ENCODE measurements at places on chromosomes 2 and 18.

DNA sequence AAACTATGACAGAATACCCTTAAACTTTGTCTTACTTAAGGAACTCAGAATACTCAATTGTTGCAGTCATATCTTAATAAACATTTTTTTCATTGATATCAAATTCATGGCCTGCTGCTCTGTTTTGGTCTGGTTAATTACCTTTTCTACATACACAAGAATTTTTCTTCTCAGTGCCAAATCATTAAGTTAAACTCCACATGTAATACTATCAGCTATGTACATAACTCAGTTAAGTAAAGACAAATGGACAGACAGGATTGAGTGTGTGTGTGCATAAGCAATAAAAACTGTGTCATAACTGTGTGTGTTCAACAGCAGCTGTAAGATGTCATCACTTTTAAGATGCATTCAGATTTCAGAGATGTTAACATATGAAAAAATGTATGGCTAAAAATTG, 34.4 kb downstream of the VRK2 start:
- no peaks in the 10 kb centered on the region for H3K27me3 ChIP-seq
- no peak overlapping the region for H3K27ac ChIP-seq
- no peaks in the 10 kb centered on the region for H3K4me1 ChIP-seq
- no peak for DNase-seq

GRCh38 chr2:2834105-2834504, 503.0 kb upstream of the MYT1L start:
- DNase-seq = no peak
- no peak overlapping the region for H3K27ac ChIP-seq
- H3K27me3 ChIP-seq = no peaks in the 10 kb centered on the region
- no peaks in the 10 kb centered on the region for H3K36me3 ChIP-seq
- no peak overlapping the region for H3K4me3 ChIP-seq

GRCh38 chr2:237156857-237157779, 71.4 kb downstream of the COPS8 start:
- no peak for DNase-seq
- no peak overlapping the region for H3K27ac ChIP-seq
- no peaks in the 10 kb centered on the region for H3K36me3 ChIP-seq
- H3K27me3 ChIP-seq = no peaks in the 10 kb centered on the region

DNA sequence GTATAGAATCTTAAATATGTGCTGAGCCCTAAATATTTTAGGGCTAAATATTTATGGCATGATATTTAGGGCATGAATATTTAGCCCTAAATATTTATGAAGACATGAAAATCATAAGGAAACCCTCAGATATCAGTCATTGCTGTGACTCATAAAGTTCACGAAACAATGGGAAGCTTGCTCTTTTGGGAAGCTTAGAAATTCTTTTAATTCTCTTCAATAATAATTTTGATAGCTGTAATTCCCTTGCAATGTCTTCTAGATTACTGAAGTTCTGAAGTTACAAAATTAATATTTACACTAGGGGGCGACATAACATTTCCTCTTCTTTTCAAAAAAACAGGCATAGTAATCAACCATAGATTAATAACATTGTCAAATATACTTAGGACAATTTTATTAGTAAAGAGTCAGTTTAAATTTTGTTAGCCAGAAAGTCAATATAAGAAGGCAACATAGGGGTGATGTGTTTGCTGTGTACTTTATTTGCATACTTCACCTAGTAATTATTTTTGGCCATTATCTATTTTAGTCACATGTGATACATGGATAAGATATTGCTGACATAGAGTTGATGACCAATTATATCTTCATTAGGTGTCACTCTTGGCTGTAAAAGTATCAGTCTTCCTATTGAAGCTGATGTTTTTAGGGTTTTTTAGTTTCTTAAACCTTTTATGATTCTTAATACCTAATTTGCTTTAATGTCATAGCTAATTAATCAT, 13.2 kb downstream of the ZNF804A start:
- no peaks in the 10 kb centered on the region for H3K36me3 ChIP-seq
- H3K4me3 ChIP-seq = no peak overlapping the region
- no peak for DNase-seq
- H3K27me3 ChIP-seq = no peaks in the 10 kb centered on the region

DNA sequence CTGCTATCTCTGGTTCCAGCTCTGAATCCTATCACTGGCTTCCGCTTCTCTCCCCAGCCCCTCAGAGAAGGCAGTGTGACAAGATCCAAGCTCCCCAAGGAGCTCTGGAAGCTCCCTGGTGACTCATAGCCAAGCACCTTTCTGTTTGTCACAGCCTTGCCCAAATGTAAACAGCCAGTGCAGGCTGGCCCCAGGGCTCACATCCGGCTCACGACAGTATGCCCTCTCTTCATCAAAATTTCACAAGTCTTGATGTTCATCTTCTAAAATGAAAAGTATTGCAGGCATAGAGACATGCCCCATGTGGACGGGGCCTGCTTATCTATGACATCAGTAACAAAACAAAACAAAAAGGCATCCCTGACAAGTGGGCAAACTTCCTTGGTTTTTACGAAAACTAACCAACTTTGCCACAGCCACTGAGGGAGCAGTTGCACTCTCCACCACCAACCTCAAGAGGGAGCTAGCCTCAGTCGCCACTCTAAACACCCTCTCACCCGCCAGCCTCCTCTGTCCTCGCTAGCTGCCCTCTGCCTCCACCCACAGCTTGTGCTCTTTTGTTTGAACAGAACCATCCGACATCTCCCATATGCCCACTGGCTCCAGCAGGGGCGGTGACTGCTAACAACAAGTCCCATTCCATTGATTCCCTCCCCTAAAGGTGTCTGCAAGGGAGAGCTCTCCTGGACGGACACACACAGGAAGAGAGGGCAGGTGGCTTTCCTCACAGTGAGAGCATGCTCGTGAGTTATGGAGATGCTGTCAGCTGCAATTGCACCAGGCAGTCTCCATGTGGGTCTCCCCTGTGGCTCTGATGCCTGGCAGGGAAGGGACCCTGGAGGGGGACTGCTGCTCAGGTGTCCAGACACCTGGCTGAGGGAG, 71.0 kb upstream of the DAPL1 start:
- no peak overlapping the region for H3K4me3 ChIP-seq
- H3K27ac ChIP-seq = no peak overlapping the region
- no peaks in the 10 kb centered on the region for H3K27me3 ChIP-seq
- no peak for DNase-seq
- H3K36me3 ChIP-seq = no peaks in the 10 kb centered on the region
- H3K4me1 ChIP-seq = no peaks in the 10 kb centered on the region

DNA sequence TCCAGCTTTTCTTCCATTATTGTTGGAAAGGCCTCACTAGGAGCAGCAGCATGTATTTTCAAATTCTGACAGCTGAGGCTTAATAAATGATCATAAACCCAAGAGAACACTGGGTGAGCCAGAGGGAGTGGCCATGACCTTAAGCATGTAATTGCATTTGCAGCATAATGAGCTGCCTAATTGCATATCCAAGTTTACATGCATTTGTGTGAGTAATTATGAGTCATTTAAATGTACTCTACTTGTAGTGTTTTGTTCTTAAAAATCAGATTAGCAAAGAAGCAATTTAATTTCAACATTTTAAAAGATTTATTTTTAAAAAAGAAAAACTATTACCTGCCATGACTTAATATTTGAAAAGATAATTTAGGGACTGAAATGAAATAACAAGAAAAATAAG, 74.8 kb downstream of the NOL10 start:
- H3K4me1 ChIP-seq = no peaks in the 10 kb centered on the region
- peaks cover 12% of the 10 kb centered on the region for H3K36me3 ChIP-seq
- H3K4me3 ChIP-seq = no peak overlapping the region
- no peak overlapping the region for H3K27ac ChIP-seq
- H3K27me3 ChIP-seq = no peaks in the 10 kb centered on the region

DNA sequence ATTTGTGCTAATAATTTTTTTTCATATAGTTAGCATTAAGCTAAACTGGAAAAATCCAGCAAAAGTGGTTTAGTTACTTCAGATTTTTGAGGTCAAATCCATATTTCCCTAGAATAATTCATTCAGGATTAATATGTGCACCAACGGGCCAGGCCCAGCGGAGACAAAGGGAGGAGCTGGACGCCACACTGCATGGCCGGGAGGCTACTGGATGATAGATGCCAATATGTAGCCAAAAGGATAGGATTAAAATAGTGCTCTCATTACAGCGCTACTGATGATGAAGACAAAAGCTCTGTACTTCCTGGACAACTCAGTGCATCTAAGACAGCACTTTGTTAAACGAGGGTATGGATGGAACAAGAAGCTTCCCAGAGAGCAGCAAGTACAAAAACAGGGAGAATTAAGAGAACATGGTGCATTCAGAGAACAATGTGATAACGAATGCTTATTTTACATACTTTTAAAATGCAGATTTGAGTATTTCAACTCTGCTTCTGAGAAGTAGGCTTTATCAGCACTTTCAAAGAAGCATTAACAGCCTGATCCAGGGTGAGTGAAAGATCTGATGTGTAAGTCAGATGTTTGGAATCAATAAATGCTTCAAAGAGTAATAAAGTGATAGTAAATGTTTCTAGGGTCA, 39.8 kb downstream of the PPP4R1 start:
- no peaks in the 10 kb centered on the region for H3K4me1 ChIP-seq
- peaks cover 47% of the 10 kb centered on the region for H3K36me3 ChIP-seq
- DNase-seq = no peak
- no peak overlapping the region for H3K4me3 ChIP-seq
- H3K27ac ChIP-seq = no peak overlapping the region
- H3K27me3 ChIP-seq = no peaks in the 10 kb centered on the region

- H3K36me3 ChIP-seq = no peaks in the 10 kb centered on the region
- DNase-seq = no peak
- H3K27me3 ChIP-seq = no peaks in the 10 kb centered on the region
- no peak overlapping the region for H3K4me3 ChIP-seq
- H3K4me1 ChIP-seq = no peaks in the 10 kb centered on the region
- H3K27ac ChIP-seq = no peak overlapping the region
Observed at GRCh38 chr2:238589591-238590460, 163.1 kb downstream of the ASB1 start.

GRCh38 chr2:39266139-39266805, 22.5 kb upstream of the CDKL4 start:
- no peak for DNase-seq
- H3K4me3 ChIP-seq = no peak overlapping the region
- H3K27me3 ChIP-seq = no peaks in the 10 kb centered on the region

DNA sequence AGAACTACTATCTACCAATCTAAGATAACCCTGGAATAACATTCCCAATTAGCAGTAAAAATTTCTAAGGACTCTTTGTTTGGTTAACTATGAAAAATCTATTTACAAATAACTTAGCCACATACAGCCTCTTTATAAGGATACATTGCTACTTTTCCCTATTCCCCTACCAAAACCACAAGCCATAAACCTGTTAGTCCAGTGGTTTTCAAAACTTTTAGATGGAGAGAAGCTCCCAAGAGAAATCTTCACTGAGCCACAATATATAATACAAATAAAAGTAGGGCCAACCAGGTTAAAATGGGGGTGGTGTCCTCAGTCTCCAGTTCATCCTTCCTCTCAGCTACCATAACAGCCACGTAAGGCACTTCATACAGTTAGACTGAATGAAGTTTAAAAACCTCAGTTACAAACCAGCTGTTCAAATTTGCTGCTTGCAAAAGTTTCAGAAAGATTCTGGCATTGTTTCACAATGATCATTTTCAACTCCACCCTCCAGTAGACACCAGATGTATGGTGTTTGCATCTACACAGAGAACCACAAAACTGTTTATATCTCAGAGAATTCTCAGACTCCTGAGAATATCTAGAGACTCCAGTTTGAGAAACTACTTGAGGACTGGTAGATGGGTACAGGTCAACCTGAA, 26.0 kb downstream of the SOS1 start:
- H3K27ac ChIP-seq = no peak overlapping the region
- H3K36me3 ChIP-seq = no peaks in the 10 kb centered on the region
- H3K4me1 ChIP-seq = peaks cover 19% of the 10 kb centered on the region
- DNase-seq = no peak

DNA sequence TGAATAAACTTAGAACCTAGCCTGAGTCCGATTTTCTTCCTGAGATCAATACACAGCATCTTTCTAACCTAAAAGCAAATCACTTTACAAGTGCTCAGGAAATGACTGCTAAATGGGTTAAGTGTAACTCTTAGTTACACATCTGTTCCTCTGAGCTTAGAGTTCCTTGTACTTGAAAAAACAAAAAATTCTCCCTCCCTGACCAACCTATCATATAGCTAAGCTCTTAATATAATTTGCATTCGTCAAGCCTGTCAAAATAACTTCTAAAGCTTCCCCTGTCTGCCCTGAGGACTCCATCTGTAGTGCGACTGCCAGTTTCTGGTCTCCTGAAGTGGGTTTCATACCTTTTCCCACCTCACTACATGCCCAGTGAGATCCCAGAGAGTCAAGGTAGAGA, 190.4 kb downstream of the NCK2 start:
- peak overlapping the region; percentile 18 for H3K4me3 ChIP-seq
- no peaks in the 10 kb centered on the region for H3K36me3 ChIP-seq
- no peaks in the 10 kb centered on the region for H3K27me3 ChIP-seq
- peak overlapping the region; percentile 56 for H3K27ac ChIP-seq

- H3K27me3 ChIP-seq = no peaks in the 10 kb centered on the region
- no peaks in the 10 kb centered on the region for H3K36me3 ChIP-seq
- H3K27ac ChIP-seq = no peak overlapping the region
- H3K4me3 ChIP-seq = no peak overlapping the region
- DNase-seq = peak; percentile 36
- no peaks in the 10 kb centered on the region for H3K4me1 ChIP-seq
Observed at GRCh38 chr2:144414324-144414845, 105.5 kb downstream of the ZEB2 start.

- no peaks in the 10 kb centered on the region for H3K4me1 ChIP-seq
- H3K4me3 ChIP-seq = no peak overlapping the region
- no peaks in the 10 kb centered on the region for H3K36me3 ChIP-seq
- no peak for DNase-seq
- H3K27me3 ChIP-seq = no peaks in the 10 kb centered on the region
- H3K27ac ChIP-seq = no peak overlapping the region
Observed at GRCh38 chr18:75173125-75173432, 35.9 kb downstream of the PTGR3 start.

DNA sequence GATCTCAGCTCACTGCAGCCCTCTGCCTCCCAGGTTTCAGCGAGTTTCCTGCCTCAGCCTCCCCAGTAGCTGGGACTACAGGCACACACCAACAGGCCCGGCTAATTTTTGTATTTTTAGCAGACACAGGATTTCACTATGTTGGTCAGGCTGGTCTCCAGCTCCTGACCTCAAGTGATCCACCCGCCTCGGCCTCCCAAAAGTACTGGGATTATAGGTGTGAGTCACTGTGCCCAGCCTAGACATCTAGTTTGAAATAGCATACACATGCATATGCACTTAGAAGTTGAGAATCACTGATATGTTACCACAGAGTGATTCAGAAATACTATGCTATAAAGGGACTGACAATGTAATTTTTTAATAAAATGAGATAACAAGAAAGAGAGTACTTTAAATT, 69.8 kb upstream of the CDKL4 start:
- H3K4me1 ChIP-seq = no peaks in the 10 kb centered on the region
- no peaks in the 10 kb centered on the region for H3K36me3 ChIP-seq
- no peak for DNase-seq
- no peak overlapping the region for H3K27ac ChIP-seq

DNA sequence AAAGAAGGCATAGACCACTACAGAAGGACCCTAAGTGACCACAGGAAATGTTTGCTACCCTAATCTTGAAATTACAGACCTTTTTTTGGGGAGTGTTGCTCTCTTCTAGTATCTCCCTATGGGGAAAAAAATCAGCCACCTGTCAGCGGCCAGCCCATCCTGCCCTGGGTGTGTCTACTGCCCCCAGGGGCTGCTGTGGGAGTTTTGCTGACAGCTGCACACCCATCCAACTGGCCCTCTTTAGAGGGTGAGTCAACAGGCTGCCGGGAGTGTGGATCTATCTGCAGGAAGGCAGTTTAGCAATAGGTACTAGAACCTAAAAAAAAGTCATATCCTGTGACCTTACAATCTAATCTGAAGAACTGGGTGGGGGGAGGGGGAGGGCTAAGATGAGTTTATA, 796 bp upstream of the DYSF start:
- H3K4me1 ChIP-seq = peaks cover 21% of the 10 kb centered on the region
- DNase-seq = no peak

Measured in CD4-positive, alpha-beta T cell (primary cell).